ENCODE measurements at places on chromosomes 4 and X.

DNA sequence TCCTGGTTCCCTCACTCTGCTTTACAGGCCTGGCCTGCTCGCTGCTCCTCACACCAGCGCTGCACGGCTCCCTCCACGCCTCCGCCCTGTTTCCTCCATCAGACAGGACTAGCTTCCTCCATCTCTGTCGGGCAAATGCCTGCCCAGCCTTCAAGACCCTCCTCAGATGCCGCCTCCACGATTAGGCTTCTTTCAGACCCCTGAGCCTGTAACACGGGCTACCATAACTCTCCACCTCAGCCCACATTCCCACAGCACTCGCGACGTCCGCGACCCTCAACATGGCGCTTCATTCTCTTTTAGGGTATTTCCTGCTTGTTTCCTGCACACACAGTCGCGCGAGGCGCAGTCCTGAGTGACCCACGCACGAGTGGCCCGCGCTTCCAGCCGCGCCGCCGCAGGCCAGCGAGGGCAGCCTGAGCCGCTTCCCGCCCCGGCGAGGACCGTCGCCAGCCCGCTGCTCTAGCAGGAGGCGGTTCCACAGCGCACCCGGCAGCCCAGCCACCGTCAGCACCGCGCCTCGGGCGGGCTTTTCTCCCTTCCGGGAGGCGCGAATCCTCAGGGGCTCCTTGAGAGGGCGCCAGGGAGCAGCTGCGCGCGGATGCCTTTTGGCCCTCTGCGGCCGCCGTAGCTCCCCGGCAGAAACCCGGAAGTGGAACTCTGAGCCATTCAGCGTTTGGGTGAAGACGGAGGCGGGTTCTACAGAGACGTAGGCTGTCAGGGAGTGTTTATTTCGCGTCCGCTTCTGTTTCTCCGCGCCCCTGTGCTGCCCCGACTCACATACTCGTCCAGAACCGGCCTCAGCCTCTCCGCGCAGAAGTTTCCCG is at the start of gene FRG1:
FRG1 (plus strand) TSS at position 695 of the 827 bp plus-strand sequence. CDS start 138 bp downstream, outside the sequence.
- DNase-seq = no peak

DNA sequence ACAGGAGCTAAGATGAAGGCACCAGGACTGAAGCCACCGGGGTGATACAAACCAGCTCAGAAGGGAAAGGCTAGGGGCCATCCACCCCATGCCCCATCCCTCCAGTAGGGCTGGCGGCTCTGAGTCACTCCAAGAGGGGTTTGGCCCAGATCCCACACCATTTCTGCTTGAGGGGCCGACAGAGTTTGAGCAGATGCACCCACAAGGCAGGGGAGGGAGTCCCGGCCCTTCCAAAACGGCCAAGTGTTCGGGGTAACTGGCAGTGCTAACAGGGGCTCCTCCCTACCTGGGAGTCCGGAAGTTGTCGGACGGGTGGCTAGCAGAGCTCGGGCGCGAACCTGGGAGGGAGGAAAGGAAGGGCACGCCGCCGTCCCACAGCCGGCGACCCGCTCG is 412 bp downstream of the SLC10A3 start:
- DNase-seq = no peak

DNA sequence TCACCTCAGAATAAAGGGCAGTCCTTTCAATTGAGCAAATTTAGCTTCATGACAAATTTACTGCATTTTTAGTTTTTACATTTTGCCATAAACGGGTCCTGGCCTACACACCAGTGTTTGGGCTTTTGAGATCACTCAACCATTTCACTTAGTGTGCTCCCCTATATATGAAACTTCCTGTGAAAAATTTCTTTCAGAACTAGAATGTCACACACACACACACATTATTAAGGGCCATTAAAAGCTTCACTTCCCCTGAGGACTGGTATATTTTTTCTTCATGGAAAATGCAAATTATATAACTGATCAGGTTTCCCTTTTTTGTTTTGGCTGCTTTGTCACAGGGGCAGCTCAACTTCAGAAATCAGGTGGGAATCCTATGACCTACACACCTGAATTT is 206.5 kb downstream of the ENOX2 start:
- DNase-seq = no peak

DNA sequence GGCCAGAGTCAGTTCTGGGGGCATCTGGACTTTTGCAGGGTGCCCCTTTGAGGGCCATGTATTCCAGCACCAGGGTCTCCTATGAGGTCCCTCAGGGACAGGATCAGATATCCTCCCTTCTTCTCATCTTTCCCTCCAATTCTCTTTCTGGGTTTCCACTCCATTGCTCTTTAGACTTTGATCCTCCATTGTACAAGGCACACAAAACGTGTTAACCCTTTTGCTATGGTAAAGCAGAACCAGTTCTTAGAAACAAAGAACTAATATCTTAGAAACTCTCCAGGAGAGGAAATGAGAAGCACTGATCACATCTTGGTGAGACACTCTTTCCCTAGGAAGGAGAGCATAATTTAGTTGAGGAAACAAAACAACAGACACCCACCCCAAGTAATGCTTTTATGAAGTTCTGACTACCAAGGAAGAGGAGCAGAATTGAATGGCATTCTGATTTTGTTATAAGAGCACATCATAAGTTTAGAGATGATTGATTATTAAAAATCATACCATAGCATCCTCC is 200.7 kb upstream of the NPY2R start:
- no peak for DNase-seq

DNA sequence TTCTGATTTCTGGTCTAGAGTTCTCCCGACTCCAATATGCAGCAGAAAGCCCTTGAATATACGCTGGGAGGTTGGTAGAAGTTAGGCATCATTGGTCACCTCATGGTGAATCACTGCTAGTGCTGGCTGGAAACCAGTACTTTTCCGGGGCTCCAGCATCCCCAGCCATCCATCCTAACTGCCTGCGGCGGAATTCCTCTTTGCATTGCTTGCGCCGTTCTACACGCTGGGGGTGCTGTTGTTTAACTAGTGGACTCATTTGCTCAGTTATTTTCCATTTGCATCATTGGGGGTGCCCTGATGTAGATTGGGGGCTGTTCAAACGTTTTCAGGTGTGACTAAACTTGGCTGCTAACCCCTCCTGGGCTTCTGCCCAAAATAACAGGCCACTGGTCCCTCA is 23.3 kb upstream of the GPR50 start:
- DNase-seq = no peak

GRCh38 chr4:110452546-110452945 is 23.4 kb upstream of the ENPEP start:
- DNase-seq = no peak

GRCh38 chr4:107243141-107243781 is 207.1 kb upstream of the DKK2 start:
- DNase-seq = no peak
